ENCODE measurements at places on chromosomes 5 and 9.
A peak's percentile ranks its signal among the peaks of the same experiment; 100 is the strongest.

- DNase-seq: no peak
Measured at GRCh38 chr9:8600914-8601680, 801.5 kb upstream of the DMAC1 start.

DNA sequence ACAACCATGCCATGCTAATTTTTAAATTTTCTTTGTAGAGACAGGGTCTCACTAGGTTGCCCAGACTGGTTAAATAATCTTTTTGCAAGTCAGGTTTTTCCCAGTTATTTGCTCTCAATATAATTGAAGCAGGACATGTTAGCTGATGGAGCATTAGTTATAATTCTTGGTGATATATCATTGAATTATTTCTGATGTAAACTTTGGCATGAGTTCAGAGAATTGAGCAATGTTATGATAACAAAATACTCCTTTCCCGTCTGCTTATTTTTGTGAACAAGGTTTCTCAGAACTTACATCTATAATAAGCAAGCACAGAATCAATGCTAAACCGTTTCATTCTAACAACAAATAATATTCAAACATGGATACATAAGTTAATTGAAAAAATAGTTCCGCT, 37.8 kb downstream of the BHMT start:
- DNase-seq: no peak

- DNase-seq: no peak
Measured at GRCh38 chr9:71663931-71664459, 104.3 kb downstream of the CEMIP2 start.

DNA sequence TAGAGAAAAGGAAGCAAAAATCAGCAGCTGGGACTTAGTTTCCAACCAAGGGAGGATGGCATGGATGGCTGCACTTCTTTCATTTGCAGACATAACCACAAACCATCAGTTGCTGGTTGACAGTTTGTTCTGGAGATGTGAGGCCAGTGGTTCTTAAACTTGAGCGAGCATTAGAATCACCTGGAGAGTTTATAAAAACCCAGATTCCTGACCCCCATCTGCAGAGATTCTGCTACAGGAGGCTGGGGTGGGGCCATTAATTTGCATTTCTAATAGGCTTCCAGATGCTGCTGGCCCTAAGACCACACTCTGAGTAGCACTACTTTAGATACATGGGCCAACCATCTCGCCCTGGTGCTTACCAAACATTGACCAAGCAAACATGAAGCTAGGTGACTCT, 60.8 kb downstream of the MARCHF3 start:
- no peak for DNase-seq

GRCh38 chr9:20788526-20789451, 104.7 kb downstream of the FOCAD start:
- DNase-seq: no peak

DNA sequence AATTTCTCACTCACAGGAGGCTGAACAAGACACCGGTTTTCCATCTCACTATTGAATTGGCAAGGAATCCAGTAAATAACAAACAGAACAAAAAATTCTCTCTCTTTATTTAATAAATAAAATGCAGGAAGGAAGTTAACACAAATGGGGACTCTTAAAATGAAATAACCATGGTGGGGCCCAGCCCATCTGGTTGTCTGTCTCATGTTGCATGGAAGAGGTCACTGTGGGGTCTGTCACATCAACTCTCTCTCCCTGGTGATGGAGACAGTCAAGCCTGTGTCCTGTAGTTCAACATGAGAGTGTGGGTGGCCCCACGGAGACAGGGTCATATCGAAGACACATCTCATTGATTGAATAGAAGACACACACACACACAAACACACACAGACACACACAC, 297.7 kb downstream of the IRX2 start:
- DNase-seq: no peak

DNA sequence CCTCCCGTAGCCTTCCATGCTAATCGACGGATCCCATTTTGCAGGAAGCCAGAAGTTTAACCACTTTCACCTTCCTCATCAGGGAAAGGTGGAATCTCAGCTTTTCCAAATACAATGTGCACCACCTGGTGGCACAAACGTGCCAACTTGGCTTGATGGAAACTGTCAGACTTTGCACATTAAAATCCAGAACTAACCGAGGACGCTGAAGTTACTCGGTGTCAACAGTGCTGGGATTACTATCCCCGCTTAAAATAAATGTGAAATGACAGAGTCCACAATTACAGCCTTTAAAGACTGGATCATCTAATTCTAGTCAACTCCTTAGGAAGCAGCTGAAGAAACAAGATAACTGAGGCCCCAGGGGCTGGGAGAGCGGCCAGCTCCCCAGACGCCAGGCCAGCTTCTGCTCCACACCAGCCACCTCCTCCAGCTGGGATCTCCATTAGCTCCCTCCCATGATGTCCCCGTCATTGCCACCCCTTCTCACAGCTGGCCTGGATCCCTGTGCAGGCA, 50.1 kb upstream of the RETREG1 start:
- no peak for DNase-seq

DNA sequence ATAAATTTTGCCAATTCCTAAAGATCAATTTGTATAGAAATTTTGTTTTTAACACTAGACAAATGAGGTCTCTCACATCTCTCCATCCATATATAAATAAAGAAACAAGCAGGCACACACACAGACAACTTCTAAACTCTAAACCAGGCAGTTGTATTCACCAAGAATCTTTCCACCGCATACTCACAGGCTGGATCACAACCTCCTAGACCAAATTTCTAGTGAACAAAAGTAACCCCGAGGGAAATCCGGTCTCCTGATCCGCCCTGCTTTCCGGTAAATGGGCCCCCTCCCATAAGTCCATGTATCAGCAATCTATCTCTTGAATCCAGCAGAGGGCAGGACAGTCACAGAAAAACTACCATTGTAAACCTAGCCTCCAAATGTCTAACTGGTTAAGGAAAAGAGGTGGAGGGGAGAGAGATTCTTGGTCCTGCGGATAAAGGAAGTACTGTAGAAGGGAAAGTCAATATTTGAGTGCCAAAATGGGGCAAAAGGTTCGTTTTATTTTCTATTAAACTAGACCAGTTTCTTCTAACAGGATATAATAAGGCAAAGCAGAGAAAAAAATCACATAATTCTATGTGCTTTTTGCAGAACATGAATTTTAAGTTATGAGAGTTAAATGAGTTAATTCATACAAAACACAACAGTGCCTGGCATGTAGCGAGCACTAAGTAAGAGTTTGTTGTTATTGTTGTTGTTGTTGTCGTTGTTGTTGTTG, 4.8 kb upstream of the SMU1 start:
- DNase-seq: peak; percentile 57

Measured in stimulated activated CD4-positive, alpha-beta T cell treated with anti-CD3 and anti-CD28 coated beads, Interleukin-2, amount 100 ng/mL, for 4 hours (primary cell).